Neuronal stem cell (in vitro differentiated cells): ENCODE measurements at places on chromosomes 7 and 10.

- H3K4me3 ChIP-seq, result peak overlapping the region; percentile 96
- no peaks in the 10 kb centered on the region for H3K36me3 ChIP-seq
- DNase-seq, result peak; percentile 82
- H3K4me1 ChIP-seq, result peaks cover 20% of the 10 kb centered on the region
These were observed 765 bp downstream of the PFKFB3 start for GRCh38 chr10:6203331-6204062.

GRCh38 chr7:25075459-25075858 is 49.6 kb downstream of the CYCS start:
- no peak for DNase-seq
- no peaks in the 10 kb centered on the region for H3K27me3 ChIP-seq
- H3K4me3 ChIP-seq, result no peak overlapping the region
- no peak overlapping the region for H3K27ac ChIP-seq

DNA sequence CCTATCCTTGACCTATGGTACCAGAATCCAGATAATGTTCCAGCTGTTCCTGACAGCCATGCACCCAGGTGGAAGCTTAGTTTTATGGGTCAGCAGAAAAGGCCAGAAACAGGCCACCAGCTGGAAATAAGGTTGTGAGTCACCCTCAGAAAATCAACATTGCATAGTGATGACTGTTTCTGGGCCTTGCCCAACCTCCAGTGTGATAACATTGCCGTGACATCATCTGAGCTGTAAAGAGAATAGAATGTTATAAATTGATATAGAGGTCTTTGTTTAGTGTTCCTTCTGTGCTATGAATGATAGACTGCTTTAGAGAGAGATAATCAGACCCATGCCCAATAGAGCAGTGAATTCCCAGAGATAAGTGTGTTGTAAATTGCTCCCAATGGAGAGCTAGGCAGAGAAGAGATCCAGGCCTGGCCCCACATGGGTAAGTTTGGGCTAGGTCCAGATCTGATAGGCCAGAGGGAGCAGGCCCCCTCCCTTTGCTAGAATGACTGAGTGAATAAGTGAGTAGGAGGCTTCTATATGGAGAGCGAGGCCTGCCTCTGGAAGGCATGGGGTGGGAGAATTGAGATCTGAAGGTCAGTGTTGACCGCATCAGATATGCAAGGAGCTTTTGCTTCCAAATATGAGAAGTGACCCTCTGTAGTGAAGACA is 14.2 kb upstream of the HPS1 start:
- no peak overlapping the region for H3K4me3 ChIP-seq
- no peak overlapping the region for H3K27ac ChIP-seq
- no peaks in the 10 kb centered on the region for H3K4me1 ChIP-seq
- no peaks in the 10 kb centered on the region for H3K36me3 ChIP-seq
- no peak for DNase-seq

DNA sequence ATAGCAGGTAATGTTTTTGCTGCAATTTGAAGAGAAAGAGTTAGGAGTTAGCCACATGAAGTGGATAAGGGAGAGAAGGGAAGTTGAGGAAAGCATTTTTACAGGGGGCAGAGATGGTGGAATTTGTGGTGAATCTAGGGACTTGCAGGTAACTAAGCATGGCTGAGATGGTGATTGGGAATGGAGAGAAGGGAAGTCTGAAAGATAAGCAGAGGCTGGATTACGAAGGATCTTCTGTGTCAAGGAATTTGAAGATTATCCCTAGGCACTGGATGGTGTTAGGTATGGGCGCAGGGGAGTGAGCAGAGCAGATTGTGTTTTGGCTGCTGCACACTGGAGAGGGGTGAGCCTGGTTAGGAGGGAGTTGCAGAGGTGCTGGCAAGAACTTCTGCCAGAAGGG is 25.3 kb downstream of the ZRANB1 start:
- peaks cover 7% of the 10 kb centered on the region for H3K36me3 ChIP-seq
- DNase-seq, result no peak
- no peak overlapping the region for H3K27ac ChIP-seq

DNA sequence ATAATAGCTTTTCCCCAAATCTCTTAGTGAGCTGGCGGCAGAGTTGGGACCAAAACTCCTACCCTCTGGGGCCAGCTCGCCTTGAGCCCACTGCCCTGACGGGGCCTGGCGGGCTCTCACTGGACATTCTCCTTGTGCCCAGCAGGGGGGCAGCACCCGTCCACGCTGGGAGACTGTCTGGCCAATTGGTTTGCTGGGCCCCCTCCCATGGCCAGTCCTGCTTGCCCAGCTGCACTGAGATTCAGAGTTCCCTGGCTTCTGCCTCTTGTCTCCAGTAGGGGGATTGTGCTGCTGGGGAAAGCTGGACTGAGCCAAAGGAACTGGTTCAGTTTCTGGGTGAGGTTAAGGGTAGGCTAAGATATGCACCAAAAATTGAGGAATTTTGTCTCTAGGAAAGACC is 59.8 kb downstream of the RAMP3 start:
- peaks cover 15% of the 10 kb centered on the region for H3K4me1 ChIP-seq
- no peaks in the 10 kb centered on the region for H3K27me3 ChIP-seq
- no peaks in the 10 kb centered on the region for H3K36me3 ChIP-seq
- H3K4me3 ChIP-seq, result no peak overlapping the region
- H3K27ac ChIP-seq, result no peak overlapping the region
- DNase-seq, result no peak
